ENCODE measurements at places on chromosomes 7 and 10. TPM values are rescaled to one million over a fixed set of nuclear protein-coding genes. Genes with fewer than 3 reads are reported as not detected.

DNA sequence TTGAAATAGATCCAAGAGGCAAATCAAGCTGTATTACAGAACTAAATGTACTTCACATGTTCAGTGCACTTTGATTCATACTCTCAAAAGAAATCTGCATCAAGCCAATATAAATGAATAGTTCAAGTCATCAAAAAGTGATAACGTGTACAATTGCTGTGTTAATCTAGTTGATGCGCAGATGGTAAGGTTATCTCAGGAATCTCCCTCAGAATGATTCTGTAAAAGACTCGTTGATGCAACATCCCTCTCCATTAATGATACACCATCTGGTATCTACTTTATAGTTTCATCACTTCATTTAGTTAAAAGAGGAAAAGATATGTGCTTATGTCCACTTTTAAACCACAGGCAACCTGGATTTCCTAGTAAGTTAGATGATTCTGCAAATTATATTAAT lies 200.6 kb downstream of the CHCHD3 start:
- no peak for DNase-seq

- no peak for DNase-seq
Observed at GRCh38 chr10:66924674-66925345, 1.0 kb upstream of the LRRTM3 start.

- no peak for DNase-seq
Observed at GRCh38 chr10:119849031-119849789, 23.4 kb downstream of the MCMBP start.

TBXAS1 gene
- 15.3 TPM for total RNA-seq

- DNase-seq: no peak
Observed at GRCh38 chr7:121006711-121007315, 18.3 kb downstream of the CPED1 start.

LIPF gene
- total RNA-seq: not detected

MARVELD1 gene
- total RNA-seq: 26.5 TPM

CPEB3 gene
- total RNA-seq: 11.4 TPM

GRCh38 chr10:97805949-97806348 lies 34.1 kb upstream of the SFRP5 start:
- no peak for DNase-seq

GRCh38 chr10:116723428-116724281 lies 18.7 kb downstream of the HSPA12A start:
- DNase-seq: no peak

DNA sequence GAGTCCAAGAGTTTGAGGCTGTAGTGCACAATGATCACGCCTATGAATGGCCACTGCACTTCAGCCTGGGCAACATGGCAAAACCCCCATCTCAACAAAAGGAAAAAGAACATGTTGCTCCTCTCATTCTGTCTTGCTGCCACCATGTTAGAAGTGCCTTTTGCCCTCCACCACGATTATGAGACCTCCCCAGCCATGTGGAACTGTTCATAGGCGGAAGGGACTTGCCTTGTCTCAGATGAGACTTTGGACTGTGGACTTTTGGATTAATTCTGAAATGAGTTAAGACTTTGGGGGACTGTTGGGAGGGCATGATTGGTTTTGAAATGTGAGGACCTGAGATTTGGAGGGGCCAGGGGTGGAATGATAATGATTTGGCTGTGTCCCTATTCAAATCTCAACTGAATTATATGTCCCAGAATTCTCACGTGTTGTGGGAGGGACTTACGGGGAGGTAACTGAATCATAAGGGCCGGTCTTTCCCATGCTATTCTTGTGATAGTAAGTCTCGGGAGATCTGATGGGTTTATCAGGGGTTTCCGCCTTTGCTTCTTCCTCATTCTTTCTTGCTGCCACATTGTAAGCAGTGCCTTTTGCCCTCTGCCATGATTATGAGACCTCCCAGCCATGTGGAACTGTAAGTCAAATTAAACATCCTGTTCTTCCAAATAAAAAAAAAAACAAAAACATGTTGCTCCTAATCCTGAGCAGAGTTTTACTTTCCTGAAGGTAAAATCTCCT lies 22.3 kb downstream of the DLG5 start:
- DNase-seq: no peak

GRCh38 chr10:61159253-61159652 lies 215.3 kb upstream of the RHOBTB1 start:
- no peak for DNase-seq

- DNase-seq: no peak
Observed at GRCh38 chr7:100823140-100823525, 4.2 kb downstream of the EPHB4 start.

GRCh38 chr7:155466142-155466813 lies 8.3 kb downstream of the EN2 start:
- no peak for DNase-seq

DNA sequence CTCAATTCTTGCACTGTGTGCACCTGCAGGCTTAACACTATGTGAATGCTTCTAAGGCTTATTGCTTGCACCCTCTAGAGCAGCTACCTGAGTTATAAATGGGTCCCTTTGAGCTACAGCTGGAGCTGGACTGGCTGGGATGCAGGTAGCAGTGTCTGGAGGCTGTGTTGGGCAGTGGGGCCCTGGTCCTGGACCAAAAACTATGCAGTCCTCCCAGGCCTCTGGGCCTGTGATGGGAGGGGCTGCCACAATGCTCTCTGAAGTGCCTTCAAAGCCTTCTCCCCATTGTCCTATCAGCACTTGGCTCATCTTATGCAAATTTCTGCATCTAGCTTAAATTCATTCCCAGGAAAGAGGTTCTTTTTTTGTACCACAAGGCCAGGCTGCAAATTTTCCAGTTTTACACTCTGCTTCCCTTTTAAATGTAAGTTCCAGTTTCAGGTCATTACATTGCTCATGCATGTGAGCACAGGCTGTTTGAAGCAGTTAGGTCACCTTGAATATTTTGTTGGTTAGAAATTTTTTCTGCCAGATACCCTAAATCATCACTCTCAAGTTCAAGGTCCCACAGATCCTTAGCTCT lies 26.0 kb downstream of the KBTBD2 start:
- DNase-seq: no peak

HOXA1 gene
- not detected for total RNA-seq

GRCh38 chr10:1358860-1359625 lies 302.9 kb downstream of the WDR37 start:
- no peak for DNase-seq

PDE6C gene
- not detected for total RNA-seq

SEC31B gene
- total RNA-seq: 2.0 TPM

DNA sequence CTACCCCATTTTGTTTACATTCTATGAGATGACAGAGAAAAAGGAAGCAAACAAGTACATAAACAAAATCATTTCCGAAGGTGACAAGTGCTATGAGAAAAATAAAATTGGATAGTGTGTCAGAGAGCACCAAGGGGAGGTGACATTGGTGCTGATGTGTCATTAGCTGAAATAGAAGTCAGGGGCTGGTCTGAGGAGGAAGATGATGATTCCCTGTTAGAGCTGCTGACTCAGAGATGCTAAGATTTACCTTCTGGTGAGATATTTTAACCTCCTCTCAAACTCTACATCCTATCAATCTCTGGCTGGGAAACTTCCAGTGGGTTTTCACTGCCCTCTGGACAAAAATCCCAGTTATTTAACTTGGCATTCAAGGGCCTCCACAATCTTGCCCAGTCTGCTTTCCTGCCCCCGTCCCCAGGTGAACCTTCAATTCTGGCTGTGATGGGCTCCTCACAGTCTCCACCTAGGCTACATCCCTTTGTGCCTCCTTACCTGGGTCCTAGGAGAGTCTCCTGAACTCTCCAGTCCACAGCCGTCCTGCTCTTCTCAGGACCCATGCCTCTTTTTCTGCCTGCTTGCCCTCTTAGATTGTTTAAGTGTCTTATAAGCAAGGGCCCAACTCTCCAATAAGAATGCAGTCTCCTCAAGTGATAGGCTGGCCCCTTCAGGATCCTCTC lies 26.6 kb downstream of the DUSP5 start:
- peak; percentile 43 for DNase-seq

DNA sequence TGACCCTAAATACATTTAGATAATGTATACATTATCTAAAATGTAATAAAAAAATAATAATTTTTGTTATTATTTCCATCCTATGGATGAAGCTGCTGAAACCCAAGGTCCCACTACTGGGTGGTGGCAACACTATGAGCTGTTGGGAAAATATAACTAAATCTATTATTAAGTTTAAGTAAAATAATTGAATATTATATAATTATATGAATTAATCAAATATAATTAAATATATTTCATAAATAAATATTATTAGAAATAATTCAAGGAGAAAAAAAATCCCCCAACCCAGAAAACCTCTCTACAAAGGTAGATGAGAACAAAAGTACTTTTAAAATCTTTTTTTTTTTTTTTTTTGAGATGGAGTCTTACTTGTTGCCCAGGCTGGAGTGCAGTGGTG lies 7.9 kb downstream of the PRSS58 start:
- no peak for DNase-seq

- DNase-seq: no peak
Observed at GRCh38 chr10:72328829-72329204, 25.9 kb downstream of the DNAJB12 start.

CALY gene
- 0.98 TPM for total RNA-seq

DNA sequence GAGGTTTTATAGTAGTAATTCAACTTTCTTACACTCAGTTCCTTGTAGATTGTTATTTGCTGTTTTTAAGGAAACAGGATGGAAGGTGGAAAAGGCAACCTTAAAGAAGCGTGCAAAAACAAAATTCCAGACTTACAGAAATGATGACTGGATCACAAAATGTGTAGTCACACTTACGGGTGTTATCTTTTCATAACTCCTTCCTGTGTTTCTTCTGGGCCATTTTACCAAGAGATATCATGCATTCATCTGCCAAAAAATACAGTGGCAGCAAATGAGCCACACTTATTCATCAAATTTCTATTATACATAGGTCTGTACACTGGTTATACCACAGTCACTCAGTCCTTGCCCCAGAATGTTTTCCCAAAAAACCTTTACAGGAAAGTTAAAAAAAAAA lies 94.3 kb upstream of the IL6 start:
- no peak for DNase-seq

PITRM1 gene
- 89.6 TPM for total RNA-seq

- no peak for DNase-seq
Observed at GRCh38 chr7:106010866-106011265, 47.8 kb downstream of the CDHR3 start.

GRCh38 chr10:109454691-109455090 lies 468.6 kb downstream of the XPNPEP1 start:
- DNase-seq: no peak

DNA sequence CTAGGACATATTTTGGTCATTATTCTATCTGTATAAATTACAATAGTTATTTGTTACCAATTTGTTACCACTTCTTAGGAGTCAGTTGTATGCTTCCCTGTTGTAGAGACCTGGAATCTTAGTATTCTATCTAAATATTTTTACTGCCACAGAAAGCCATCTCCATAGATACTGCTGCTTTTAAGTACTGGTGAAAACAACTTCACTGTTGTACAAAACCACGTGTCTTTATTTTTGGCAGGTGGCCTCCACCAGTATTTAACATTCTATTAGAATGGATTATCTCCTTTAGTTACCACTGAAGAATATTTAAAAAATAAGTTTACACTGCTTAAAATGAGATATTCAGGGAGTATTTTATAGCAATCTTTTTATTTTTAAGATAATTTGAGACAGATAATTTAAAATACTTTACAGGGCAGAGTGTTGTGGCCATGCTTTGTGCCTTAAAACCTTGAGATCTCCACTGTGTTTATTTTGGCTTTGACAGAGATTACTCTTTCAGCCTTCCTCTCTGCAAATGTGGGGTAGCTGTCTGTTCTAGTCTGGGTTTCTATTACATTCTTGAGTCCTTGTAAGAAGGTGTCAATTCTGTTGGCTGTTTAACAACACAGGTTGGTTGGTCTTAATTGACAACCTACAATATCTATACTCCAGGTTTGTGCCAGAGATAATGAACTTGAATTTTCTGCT lies 185.6 kb downstream of the LRRC4 start:
- DNase-seq: no peak

DNA sequence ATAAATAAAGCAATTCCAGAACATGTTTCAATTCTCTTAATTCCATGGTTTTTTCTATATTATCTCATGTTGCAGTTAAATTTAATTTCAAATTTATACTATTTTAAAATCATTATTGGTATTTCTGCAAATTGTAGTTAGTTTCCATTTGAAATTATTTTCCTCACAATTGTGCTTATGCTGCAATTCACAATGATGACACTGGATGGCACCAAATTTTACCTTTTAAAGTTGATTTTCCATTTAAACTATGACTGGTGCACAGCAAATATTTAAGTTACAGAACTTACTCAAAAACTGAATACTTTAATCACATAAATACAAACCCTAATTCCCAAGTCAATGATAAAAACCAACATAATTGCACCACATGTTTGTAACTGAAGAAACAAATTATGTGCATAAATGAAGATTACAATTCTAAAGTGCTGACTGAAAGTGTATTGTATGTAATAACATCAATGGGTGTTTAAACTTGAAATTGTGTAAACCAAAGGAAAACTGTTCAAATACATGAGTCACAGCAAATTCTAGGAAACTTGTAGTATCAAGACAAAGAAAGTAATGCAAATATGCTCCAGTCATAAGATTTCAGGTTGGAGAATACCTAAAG lies 75.3 kb upstream of the AASS start:
- no peak for DNase-seq

FAM13C gene
- 4.4 TPM for total RNA-seq

- DNase-seq: no peak
Observed at GRCh38 chr10:60524541-60524940, 134.9 kb upstream of the ANK3 start.

DNA sequence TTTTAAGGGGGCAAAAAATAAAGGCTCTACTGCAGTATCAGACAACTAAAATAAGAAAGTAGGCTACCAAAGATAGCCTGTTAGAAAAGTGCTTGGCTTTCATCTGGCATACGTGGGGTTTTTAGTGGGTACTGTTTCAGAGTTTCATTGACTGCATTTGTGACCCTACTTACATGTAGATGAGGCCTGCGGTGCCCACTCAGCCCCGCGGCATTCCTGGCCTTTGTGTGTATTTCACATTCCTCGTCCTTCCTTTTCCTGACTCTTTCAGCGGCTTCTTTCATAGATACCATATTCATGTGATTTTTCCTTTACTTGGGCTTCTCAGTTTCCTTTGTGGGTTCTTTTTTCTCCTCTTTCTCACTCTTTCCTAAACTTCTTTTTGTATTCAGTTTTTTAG lies 50.7 kb downstream of the UBE3C start:
- DNase-seq: no peak

DNA sequence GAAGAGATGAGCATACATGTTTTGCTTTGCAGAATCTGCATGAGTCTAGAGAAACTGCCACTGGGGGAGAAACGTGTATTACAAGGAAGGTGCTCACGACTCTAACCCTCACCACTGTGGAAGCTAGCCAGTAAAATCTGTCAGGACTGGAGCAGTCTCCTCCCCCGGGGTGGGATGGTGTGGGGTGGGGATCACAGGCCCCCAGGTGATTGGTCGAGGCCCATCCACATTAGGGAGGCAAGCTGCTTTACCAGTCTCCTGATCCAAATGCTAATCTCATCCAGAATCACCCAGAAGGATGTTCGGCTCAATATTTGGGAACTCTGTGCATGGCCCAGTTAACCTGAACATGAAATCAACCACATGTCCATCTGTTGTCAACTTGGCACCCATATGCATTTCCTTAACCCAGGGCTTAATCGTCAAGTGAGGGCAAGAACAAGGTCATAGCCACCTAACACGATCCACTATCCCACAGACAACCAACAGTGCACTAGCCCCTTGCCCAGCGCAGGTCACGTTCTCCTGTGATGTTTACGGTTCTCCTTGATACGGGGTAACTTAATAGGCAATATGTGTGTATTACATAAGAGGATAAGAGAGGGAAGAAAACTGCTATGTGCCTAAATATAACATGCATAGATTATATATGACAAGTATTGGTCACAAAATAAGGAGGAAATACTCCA lies 40.8 kb downstream of the DNAJB6 start:
- DNase-seq: no peak

IFIT1B gene
- total RNA-seq: not detected

All from right atrium auricular region (tissue), 2 donors.